ENCODE measurements at places on chromosomes 6 and 20.
A peak's percentile ranks its signal among the peaks of the same experiment; 100 is the strongest.

DNA sequence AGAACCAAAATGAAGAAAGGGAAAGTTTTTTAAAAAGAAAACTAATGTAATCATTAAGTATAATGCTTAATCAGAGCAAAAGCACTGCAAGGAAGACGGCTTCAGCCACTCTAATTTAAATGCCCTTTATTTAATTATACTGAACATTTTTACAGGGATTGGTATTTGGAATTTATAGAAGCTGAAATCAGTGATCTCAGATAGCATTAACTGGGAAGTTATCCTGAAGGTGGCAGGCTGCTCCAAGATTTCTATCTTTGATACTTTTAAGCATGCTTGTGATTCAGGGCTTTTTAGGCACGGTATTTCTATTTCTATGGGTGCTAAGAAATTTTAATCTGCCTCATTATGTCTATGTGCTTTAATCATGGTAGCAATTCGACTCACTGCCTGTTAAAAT lies 1.3 kb upstream of the NDUFAF4 start:
- DNase-seq = no peak

DNA sequence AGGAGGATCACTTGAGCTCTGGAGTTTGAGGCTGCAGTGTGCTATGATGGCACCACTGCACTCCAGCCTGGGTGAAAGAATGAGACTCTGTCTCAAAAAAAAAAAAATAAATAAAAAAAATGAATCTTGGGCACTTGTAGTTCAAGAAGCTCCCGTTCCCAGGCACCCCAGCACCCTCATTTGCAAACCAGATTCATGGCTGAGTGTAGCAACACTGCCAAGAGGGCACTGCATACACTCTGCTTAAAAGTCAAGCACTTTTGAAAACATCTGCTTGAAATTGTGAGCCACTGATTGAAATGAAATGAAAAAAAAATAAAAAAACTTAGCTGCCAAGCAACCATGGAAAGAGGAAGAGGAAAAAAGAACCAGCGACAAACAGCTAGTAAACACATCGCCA lies 124.7 kb upstream of the SASH1 start:
- no peak for DNase-seq

DNA sequence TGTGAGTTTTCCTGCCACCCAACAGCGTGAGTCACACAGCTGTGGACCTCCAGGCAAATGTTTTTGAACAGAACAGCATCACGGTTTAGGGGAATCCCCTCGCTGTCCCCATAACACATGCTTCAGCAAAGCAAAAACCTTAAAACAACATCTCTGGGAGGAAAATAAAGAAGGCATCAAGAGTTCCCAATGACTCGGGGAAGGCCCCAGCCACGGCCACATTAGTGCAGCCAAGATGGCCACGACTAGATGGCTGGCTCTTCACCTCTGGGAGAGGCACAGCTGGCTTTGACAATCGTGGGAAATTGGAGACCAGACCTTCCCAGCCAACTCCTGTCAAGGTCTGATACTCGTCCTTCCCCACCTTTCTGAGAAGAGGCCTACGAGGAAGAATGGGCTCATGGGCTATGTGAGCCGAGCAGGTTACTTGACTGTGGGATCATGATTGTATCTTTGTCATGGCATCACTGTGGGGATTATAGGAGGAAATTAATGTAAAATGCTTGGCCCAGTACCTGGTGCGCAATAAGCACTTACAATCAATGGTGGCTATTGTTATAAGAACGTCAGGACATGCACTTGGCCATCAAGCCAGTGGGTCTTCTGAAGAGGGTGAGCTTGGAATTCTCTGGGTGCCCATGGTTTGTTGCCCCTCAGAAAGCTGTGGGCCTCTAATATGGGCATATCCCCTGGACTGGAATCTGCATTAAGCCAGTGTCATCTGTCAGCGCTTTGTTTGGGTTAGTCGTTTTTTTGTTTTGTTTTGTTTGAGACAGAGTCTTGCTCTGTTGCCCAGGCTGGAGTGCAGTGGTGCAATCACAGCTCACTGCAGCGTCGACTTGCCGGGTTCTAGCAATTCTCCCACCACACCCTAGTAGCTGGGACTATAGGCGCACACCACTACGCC lies 43.6 kb downstream of the FGD2 start:
- DNase-seq = peak; percentile 75

- no peak for DNase-seq
These were observed 21.8 kb downstream of the HLA-E start for GRCh38 chr6:30511169-30511546.

GRCh38 chr6:5102267-5102970 lies 17.3 kb downstream of the PPP1R3G start:
- DNase-seq = no peak

- DNase-seq = no peak
These were observed 308.1 kb downstream of the CDH26 start for GRCh38 chr20:60266177-60266823.

- DNase-seq = no peak
These were observed 157.4 kb downstream of the OPRM1 start for GRCh38 chr6:154196333-154196885.

- no peak for DNase-seq
These were observed 9.1 kb upstream of the SERPINB6 start for GRCh38 chr6:2980465-2980855.

GRCh38 chr6:31701666-31702404 lies 1.3 kb downstream of the ABHD16A start:
- DNase-seq = no peak

- no peak for DNase-seq
These were observed 122.5 kb downstream of the CARMIL1 start for GRCh38 chr6:25401711-25402110.

DNA sequence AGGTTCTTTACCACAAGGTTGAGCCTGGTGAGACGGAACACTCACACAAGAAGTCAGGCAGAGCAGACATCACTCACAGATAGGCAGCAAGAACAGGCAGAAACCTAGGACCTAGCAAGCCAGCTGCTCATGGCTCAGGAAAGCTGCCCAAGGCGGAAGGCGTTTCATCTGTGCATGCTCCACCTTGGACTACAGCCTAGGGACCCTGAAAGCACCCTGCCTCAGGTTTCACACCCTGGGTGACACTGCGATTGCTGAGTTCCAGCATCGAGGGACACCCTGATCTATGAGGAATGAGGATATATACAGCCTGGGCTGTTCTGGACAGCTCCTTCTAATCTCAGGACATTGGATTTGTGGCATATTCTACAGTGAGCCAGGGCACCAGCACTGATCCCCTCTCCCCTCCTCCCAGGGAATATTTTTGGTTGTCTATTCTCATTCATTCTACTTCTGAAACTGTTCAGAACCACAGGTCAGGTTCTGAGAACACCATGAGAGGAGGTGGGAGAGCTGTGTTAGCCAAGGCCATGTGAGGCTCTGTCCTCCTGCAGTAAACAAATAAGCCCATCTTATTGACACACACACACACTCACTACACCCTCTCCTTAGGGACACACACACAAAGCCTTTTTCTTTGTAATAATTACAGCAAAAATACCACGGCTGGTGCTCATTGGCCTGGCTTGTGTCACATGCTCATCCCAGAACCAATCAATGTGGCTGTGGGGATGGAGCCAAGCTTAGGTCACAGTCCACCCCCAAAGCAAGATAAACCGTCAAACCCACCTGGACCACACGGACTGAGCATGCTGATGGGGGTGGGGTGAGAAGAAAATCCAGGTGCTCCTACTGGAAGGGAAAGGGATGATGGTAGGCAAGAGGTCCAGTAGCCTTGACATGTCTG lies 26.3 kb upstream of the PMEPA1 start:
- no peak for DNase-seq

DNA sequence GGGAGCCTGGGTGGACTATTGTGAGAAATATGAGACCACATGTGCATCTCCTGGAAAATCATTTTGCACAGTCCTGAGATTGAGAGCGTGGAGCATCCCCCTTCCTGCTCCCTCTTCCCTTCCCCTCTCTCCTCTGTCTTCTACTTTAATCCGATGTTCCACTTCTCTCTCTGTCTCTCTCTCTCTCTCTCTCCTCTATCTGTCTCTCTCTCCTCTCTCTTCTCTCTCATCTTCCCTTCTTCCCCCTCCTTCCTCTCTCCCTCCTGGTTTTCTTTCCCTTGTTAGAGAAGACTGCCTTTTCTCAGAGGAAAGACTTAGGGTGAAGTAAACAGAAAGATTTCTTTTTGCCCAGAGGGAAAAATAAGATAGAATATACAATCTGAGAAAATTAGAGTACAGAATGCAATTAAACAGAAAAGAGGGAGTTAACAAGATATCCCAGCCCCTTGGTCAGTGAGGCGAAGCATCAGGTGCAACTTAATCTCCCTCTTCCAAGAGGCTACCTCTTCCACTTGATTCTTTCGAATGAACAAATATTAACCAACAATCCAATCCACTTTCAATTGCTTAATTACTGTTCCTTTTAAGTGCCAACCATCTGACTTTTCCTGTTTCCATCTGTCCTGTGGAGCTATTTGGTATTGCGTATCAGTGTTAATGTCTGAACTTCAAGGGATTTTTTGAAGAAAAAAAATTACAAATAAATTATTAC lies 14.6 kb downstream of the KHDC1 start:
- DNase-seq = no peak

- no peak for DNase-seq
These were observed 28.6 kb downstream of the NOL4L start for GRCh38 chr20:32556312-32557184.

DNA sequence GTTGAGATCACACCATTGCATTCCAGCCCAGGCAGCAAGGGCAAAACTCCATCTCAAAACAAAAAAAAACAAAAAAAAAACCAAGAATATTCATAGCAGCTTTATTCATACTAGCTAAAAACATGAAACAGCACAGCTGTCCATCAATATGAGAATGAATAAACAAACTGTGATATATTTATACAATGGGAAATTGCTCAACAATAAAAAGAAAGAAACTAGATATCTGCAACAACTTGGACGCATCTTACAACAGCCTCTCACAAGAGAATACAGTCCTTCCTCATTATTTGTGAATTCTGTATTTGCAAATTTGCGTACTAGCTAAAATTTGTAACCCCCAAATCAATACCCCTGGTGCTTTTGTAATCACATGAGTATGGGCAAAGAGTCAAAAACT lies 28.2 kb upstream of the SPAG4 start:
- DNase-seq = no peak

DNA sequence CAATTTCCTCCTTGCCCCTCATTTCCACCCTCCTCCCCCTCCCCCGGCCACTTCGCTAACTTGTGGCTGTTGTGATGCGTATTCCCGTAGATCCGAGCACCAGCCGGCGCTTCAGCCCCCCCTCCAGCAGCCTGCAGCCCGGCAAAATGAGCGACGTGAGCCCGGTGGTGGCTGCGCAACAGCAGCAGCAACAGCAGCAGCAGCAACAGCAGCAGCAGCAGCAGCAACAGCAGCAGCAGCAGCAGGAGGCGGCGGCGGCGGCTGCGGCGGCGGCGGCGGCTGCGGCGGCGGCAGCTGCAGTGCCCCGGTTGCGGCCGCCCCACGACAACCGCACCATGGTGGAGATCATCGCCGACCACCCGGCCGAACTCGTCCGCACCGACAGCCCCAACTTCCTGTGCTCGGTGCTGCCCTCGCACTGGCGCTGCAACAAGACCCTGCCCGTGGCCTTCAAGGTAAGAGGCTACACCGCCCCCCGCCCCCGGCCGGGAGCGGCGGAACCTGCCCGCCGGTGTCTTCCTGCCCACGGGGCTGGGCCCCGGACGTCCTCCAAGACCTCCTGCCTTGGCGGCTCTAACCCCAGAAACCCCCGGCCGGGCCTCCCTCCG lies 44.9 kb upstream of the SUPT3H start:
- DNase-seq = peak; percentile 63

GRCh38 chr6:80250391-80250997 lies 144.0 kb downstream of the BCKDHB start:
- DNase-seq = no peak

- peak; percentile 29 for DNase-seq
These were observed 124.2 kb upstream of the PTPN1 start for GRCh38 chr20:50385733-50386640.

- peak; percentile 74 for DNase-seq
These were observed 6.7 kb downstream of the PSMA7 start for GRCh38 chr20:62136283-62137091.

GRCh38 chr6:30007132-30007764 lies 53.8 kb upstream of the POLR1H start:
- peak; percentile 27 for DNase-seq

DNA sequence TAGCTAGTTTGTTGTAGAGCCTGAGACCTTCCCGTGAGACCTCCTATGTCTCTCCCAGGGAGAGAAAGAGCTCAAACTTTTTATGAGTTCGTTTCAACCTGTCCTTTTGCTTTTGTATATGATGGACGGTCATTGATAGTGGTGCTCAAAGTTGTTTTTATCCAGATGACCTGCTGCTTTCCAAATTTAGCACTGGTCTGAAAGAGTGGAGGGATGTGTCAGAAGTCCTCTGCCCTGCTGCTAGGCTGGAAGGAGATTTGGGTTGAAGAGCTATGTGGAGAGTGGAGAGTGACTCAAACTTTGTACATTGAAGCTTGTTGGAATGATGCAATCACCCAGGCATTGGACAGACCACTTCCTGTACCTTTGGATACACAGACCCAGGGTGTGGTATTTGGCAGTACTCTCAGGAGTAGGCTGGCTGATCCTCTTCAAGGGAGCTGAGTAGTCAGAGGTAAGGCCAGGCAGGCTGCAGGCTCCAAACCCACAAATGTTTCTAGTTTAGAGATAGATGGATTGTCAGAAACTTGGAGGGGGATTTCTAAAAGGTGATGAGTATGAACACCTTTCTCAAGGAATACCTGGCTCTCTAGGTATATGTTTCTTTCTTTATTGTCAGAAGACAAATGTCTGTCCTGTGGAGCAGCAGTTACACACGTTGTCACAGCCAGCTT lies 49.4 kb upstream of the RREB1 start:
- DNase-seq = no peak

DNA sequence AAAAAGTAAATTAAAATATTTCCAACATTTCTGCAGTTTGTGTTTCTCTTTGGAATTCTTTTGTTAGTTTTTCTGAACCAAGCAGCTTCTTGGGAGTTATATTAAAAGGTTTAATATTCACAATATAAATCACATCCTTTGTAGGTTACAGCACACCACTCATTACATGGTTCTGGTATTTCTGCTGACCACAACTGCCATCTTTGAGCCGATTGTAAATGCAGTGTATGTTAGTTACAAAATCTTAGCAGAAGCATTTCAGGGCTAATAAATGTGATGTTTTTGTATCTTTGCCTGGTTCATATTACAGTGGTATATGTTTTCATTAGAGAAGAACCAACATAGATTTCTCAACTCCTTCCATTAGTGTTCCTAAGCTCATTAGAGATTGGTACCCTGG lies 19.1 kb upstream of the TSHZ2 start:
- no peak for DNase-seq

DNA sequence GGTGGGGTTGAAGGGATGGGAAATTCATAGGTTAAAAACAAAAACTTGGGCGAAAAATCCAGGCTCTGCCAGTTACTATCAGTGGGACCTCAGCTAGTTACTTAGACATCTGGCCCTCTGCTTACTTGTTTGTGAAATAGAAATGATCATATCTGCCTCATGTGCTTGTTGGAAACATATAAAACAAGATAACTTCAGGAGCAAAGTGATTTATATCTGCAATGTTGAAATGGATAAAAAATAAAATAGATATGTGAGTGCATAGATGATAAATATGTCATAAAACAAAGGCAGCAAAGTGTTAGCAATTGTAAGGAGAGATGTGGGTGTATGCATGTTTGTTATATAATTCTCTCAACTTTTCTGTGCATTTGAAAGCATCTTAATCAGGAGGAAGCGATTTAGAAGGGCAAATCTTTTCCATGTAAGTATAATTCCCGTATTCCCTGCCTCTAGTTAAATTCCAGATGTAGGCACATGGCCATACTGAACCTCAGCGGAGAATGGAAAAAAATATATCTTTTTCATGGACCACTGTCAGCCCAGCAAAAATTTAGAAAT lies 579.0 kb upstream of the FLRT3 start:
- no peak for DNase-seq

Measured in activated CD8-positive, alpha-beta memory T cell treated with anti-CD3 and anti-CD28 coated beads, Interleukin-2, amount 50 U/mL, for 4 hours (primary cell).